Activated CD4-positive, alpha-beta memory T cell treated with anti-CD3 and anti-CD28 coated beads, Interleukin-2, amount 10 ng/mL, durations not matched to agents 7 days and 5 days (primary cell): ENCODE measurements at places on chromosomes 2 and 18. TPM values are rescaled to one million over a fixed set of nuclear protein-coding genes. Genes with fewer than 3 reads are reported as not detected.

- no peaks in the 10 kb centered on the region for H3K27me3 ChIP-seq
- H3K27ac ChIP-seq = no peak overlapping the region
- peaks cover 27% of the 10 kb centered on the region for H3K36me3 ChIP-seq
- no peak for DNase-seq
- H3K4me1 ChIP-seq = peaks cover 31% of the 10 kb centered on the region
Observed at GRCh38 chr2:28002181-28002580, 111.7 kb downstream of the BABAM2 start.

DNA sequence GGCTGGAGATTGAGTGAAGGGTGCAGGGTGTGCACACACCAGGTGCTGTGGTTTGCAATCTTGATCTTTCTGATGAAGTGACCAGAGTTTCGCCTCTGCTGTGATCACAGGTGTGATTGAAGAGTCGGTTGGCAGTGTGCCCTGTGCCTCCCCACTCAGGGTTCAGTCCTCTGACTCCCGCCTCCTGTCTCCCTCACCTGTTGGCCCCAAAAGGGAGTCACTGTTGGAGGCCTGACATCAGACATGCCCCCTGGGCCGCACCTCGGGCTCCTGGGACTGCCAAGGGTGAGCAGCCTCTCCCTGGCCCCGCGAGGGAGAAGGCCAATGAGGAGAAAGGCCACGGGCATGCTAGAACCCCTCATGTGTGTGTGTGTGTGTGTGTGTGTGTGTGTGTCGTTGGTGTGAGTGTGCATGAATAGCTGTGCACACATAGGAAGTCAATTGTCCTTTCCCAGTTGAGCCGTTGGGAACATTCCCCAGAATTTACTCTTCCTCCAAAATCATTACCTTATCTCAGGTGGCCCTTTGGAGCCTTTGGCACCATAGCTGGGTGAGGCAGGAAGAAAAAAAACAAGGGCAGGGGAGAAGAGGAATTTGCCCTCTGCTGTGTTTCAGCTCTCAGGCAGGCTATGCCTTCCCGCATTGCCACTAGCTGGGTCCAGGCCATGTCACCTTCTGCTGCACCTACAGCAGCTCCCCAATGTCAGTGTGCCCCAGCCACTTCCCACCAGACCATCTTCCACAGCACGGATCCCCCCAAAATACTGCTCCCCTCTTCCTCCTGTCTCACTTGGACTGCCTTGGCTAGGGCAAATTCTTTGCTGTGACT lies 78.1 kb upstream of the LAPTM4A start:
- H3K27me3 ChIP-seq = peaks cover 10% of the 10 kb centered on the region
- no peak overlapping the region for H3K27ac ChIP-seq
- no peaks in the 10 kb centered on the region for H3K36me3 ChIP-seq
- no peak for DNase-seq
- no peaks in the 10 kb centered on the region for H3K4me1 ChIP-seq

DNA sequence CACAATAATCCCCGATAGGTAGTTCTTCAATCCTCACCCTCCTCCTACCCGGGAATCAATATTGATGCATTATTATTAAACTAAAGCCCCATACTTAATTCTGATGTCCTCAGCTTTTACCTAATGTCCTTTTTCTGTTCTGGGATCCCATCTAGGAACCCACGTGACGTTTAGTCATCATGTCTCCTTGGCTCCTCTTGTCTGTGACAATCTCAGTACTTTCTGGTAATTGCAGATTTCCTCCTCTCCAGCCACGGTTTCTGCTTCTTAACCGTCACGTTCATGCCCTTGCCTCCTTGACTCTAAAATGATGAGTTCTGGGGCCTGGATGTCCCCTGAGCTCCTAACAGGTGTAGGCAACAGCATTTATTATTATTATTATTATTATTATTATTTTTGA lies 2.9 kb upstream of the DGKD start:
- H3K27ac ChIP-seq = no peak overlapping the region
- H3K27me3 ChIP-seq = peaks cover 11% of the 10 kb centered on the region
- no peak overlapping the region for H3K4me3 ChIP-seq
- no peak for DNase-seq
- peaks cover 53% of the 10 kb centered on the region for H3K4me1 ChIP-seq

DNA sequence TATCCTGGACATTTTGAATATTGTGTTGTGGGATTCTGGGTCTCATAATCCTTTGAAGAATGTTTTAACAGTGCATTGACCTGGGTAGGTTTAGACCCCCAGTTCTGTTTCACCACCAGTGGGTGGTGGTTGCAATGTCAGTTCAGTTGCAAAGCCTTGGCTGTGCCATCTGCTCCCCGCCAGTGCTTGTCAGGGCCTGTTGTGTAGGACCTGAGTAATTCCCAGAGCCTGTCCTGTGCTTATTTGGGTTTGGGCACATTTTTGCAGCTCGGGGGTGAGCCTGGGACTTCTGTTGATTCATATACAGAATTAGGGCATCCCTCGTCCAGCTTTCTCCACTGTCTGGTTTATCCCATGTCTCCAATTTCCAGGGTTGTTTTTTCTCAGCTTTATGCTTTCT lies 24.8 kb downstream of the ATP9B start:
- DNase-seq = no peak
- no peak overlapping the region for H3K4me3 ChIP-seq
- H3K4me1 ChIP-seq = peaks cover 2% of the 10 kb centered on the region
- peaks cover 25% of the 10 kb centered on the region for H3K36me3 ChIP-seq

DNA sequence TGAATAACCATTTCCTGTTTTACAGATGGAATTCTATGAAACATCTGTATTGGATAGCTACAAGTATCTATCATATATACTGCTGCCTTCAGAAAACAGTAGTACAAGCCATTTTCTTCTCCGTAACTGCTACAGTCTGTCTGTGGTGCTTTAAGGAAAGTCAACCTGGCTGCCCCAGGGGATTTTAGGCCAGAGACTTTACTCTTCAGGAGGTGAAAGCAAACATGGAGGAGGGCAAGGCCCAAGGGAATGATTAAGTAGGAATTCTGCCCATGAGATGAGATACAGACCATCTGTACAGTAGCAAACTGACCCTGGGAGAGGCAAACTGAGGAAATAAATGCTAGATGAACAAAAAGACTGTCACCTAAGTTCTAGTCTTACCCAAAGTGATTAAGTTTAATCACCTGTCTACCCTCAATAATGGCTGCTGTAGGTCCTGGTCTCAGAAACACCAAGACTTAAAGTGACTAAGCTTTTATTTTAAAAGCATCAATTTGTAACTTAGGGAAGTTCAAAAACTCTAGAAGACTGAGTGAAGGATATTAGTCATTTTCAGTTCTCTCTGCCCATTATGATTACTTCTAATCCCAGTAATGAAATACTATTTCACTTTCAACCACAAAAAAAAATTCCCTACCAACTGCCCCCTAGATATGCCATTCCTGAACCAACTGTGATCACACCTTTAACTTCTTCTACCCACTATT lies 14.8 kb downstream of the MBD2 start:
- no peaks in the 10 kb centered on the region for H3K27me3 ChIP-seq
- H3K27ac ChIP-seq = peak overlapping the region; percentile 67
- peaks cover 45% of the 10 kb centered on the region for H3K4me1 ChIP-seq

- H3K27ac ChIP-seq = no peak overlapping the region
- peaks cover 36% of the 10 kb centered on the region for H3K27me3 ChIP-seq
- H3K4me1 ChIP-seq = peaks cover 31% of the 10 kb centered on the region
- DNase-seq = no peak
- H3K4me3 ChIP-seq = no peak overlapping the region
- peaks cover 58% of the 10 kb centered on the region for H3K36me3 ChIP-seq
Observed at GRCh38 chr2:102141011-102141943, 1.3 kb upstream of the IL1R1 start.

GRCh38 chr2:112244854-112245253 lies 10.0 kb downstream of the ZC3H8 start:
- no peak overlapping the region for H3K4me3 ChIP-seq
- no peak overlapping the region for H3K27ac ChIP-seq
- peaks cover 46% of the 10 kb centered on the region for H3K36me3 ChIP-seq
- H3K27me3 ChIP-seq = no peaks in the 10 kb centered on the region

DNA sequence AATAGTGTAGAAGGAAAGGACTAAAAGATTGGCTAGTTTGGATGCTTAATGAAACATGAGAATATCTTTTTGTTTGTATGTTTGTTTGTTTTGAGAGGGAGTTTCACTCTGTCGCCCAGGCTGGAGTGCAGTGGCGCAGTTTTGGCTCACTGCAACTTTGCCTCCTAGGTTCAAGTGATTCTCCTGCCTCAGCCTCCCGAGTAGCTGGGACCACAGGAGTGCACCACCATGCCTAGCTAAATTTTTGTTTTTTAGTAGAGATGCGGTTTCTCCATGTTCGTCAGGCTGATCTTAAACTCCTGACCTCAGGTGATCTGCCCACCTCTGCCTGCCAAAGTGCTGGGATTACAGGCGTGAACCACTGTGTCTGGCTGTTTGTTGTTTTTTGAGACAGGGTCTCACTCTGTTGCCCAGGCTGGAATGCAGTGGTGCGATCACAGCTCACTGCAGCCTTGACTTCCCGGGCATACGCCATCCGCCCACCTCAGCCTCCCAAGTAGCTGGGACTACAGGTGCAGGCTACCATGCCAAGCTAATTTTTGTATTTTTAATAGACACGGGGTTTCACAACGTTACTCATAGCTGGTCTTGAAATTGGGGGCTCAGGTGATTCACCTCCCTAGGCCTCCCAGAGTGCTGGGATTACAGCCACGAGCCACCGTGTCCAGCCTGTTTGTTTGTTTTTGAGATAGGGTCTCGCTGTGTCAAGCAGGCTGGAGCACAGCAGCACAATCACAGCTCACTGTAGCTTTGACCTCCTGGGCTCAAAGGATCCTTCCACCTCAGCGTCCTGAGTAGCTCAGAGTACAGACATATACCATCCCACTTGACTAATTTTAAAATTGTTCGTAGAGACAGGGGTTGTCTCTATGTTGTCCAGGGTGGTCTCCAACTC lies 209.2 kb downstream of the MYCN start:
- no peaks in the 10 kb centered on the region for H3K27me3 ChIP-seq
- H3K36me3 ChIP-seq = no peaks in the 10 kb centered on the region
- H3K27ac ChIP-seq = no peak overlapping the region
- no peaks in the 10 kb centered on the region for H3K4me1 ChIP-seq

DNA sequence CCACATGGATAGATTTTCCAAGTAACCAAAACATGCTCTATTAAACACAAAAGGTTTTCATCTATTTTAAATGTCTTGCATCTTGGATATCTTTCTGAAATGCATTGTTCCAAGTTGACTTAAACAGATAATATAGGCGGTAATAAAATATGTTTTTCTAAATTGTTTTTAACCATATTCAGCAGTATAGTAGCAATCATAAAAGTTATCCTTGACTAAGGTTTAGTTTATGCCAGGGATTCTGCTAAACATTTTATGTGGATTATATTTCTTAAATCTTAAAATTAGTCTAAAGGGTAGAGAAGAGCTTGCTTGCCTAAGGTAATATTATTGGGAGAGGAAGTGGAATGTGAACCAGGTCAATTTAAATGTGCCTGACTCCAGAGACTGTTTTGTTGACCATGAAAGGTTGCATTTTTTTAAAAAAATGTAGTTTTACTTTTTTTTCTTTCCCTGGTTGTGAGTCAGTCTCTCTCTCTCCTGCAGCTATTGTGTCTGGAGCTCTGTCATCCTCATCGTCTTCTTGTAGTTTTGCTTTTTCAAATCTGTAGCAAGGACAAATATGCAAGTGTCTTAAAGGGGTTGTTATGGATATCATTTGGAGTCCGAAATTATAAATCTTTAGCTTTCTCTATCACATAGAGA lies 309.1 kb upstream of the COL3A1 start:
- no peak overlapping the region for H3K4me3 ChIP-seq
- H3K27ac ChIP-seq = no peak overlapping the region

DNA sequence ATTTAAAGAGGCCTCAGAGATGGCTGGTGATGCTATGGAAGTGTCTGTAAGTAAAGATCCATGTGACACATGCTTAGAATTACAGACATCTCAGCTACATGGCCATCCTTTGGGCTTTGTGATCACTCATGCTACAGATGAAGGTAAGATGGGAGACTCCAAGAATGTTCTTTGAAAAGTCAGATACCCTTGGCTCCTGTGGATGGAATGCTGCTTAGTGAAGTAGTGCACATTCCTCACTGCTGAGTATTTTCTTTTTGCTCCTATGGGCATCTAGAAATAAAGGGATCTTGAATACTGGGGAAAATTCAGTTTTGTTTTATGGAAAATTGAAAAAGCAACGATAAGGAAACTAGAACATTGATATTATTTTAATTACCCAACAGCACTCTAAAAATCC lies 55.2 kb upstream of the REV1 start:
- no peaks in the 10 kb centered on the region for H3K36me3 ChIP-seq
- H3K4me3 ChIP-seq = no peak overlapping the region
- H3K27ac ChIP-seq = no peak overlapping the region

DNA sequence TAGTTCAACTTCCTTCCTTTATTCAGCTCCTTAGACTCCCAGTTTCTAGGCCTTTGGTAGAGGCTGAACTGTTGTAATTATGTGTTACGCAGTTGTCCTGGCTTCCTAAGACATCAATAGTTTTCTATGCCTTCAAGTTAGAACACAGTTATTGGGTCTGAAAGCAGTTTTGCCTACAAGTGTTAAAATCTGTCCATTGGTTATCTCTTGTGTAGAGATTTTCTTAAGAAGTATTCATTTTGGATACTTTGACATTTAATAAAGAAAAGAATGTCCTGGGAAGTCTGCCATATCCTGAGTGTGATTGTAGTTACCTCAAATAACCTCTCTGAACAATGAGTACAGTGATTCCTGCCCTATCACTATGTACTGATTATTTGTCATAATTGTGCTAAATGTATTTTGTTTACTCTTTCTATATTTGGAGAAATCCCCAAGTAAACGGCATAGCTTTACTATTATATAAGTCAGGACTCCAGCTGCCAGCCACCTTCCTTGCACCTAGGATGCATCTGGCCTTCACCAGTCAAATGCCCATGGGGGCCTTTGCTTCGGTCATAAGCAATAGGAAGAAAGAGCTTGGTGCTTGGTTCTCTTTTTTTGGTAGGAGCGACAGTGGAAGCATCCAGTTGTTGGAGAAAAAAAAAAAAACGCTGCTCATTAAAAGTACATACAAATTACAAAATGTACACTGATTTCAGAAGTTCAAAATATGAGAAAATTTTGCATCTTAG lies 449.5 kb upstream of the PKDCC start:
- no peaks in the 10 kb centered on the region for H3K4me1 ChIP-seq
- H3K27ac ChIP-seq = no peak overlapping the region
- no peaks in the 10 kb centered on the region for H3K27me3 ChIP-seq
- no peak for DNase-seq
- no peak overlapping the region for H3K4me3 ChIP-seq

DNA sequence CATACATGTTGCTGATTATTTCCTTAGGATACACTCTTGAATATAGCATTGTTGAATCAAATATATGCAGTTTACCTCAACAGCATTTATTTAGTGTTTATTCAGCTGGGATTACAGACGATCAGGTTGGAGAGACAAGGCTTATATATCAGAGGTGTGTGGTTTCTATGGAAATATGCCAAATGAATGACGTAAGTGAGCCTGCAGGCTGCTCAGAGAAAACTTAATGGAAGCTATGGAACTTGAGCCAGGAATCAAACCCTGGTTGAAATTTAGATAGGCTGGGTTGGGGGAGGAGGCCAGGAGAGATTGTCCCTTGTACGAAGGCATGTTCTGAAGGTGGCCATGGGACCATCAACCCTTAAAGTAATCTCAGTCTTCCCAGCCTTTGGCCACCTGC lies 79.5 kb downstream of the INPP4A start:
- DNase-seq = no peak
- H3K4me1 ChIP-seq = no peaks in the 10 kb centered on the region
- H3K27ac ChIP-seq = no peak overlapping the region
- H3K4me3 ChIP-seq = no peak overlapping the region
- H3K36me3 ChIP-seq = peaks cover 72% of the 10 kb centered on the region

- no peaks in the 10 kb centered on the region for H3K27me3 ChIP-seq
- H3K4me1 ChIP-seq = no peaks in the 10 kb centered on the region
- H3K27ac ChIP-seq = no peak overlapping the region
- H3K36me3 ChIP-seq = no peaks in the 10 kb centered on the region
- H3K4me3 ChIP-seq = no peak overlapping the region
Observed at GRCh38 chr2:33903215-33903614, 304.1 kb upstream of the FAM98A start.

Gene CDKL4
- total RNA-seq = not detected

Gene ADNP2
- total RNA-seq = 25.8 TPM

Gene SCYGR5
- not detected for total RNA-seq

Gene LAMA3
- 0.18 TPM for total RNA-seq

Gene HOXD8
- not detected for total RNA-seq

Gene STK36
- 17.6 TPM for total RNA-seq
